ENCODE measurements at places on chromosomes 2 and 18.

DNA sequence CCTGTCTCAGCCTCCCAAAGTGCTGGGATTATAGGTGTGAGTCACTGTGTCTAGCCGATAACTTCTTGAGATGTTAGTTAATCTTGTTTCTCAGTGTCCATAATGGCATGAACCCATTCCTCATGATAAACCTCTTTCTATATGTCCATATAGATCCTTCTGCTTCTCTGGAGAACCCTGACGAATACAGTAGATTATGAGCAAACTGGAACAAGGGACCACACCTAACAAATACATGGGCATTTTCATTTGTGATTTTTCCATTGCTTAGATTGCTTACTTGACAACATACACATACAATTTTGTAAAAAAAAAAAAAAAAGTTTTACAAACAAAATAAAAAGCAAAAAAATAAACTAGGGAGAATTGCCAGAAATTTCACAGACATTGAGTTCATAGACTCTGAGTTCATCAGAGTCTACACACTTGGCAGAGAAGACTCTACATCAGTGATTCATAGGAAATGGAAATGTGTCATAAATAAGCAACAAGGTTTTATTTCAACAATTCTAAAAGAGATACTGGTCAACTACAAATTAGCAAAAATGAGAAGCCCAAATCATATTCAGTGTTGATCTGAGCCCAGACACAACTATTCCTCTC is 96.7 kb downstream of the GALR1 start:
- DNase-seq, result no peak

DNA sequence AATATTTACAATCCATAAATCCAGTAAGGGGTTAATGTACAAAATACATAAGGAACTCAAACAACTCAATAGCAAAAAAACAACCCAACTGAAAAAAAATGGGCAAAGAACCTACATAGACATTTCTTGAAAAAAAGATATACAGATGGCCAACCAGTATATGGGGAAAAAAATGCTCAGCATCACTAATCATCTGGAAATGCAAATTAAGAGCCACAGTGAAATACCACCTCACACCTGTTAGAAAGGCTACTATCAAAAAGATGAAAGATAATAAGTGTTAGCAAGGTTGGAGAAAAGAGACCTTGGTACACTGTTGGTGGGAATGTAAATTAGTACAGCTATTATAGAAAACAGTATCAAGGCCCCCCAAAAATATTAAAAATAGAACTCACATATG is 14.6 kb downstream of the AP1S3 start:
- DNase-seq, result no peak

GRCh38 chr2:467892-468647 is 180.2 kb upstream of the ALKAL2 start:
- no peak for DNase-seq

DNA sequence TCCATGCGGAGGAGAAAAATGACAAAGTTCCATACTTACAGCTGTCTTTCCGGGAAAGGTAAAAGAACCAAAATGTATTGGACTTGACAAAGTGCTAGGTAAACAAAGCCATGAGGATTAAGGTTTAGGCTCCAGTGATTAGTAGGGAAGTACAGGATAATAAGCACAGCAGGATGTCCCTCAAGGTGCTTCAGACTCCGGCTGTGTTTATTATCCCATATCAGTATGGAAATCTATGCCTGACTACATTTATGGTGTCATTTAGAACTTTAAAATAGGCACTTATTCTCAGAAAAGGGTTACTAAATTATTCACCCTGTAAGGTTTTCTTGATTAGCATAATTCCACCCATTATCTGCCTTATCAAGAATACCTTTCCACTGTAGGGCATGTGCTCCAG is 136.3 kb upstream of the CCDC68 start:
- DNase-seq, result no peak

- no peak for DNase-seq
Observed at GRCh38 chr2:237430861-237431260, 16.9 kb upstream of the COL6A3 start.

GRCh38 chr2:133352719-133353118 is 215.5 kb downstream of the NCKAP5 start:
- no peak for DNase-seq

- DNase-seq, result no peak
Observed at GRCh38 chr2:9753665-9754531, 89.4 kb upstream of the TAF1B start.
